ENCODE measurements at places on chromosomes 4 and X.
A peak's percentile ranks its signal among the peaks of the same experiment; 100 is the strongest.

GRCh38 chrX:79107891-79108718, 36.4 kb upstream of the GPR174 start:
- DNase-seq = no peak

DNA sequence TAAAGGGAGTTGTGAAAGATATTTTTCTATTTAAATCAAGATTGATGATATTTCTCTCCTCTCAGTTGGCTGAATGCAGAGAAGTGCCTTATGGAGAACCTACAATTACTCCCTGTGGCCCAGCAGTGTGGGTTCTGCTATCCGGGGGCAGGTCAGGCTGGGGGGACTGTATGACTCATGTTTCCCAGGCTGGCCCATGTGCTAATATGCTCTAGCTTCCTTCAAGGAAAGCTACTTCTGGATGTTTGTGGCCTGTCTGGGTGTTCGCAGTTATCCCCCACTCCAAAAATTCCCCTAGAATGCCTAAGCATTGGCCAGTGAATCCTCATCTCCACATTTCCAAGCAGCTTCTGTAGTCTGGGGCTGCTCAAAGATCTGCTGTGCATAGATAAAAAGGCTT, 58.9 kb upstream of the SPP1 start:
- DNase-seq = no peak

DNA sequence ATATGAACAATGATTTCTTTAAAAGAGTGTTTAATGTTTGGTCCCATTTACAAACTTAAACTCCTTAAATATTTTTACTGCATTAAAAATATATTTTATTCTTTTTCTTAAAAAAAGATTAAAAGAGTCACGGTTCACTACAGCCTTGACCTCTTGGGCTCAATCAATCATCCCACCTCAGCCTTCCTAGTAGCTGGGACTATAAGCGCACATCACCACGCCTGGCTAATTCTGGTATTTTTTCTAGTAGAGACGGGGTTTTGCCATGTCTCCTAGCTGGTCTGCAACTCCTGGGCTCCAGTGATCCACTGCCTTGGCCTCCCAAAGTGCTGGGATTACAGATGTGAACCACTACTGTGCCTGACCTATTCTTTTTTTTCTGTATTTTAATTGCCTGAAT, 104.7 kb upstream of the TLR2 start:
- no peak for DNase-seq

DNA sequence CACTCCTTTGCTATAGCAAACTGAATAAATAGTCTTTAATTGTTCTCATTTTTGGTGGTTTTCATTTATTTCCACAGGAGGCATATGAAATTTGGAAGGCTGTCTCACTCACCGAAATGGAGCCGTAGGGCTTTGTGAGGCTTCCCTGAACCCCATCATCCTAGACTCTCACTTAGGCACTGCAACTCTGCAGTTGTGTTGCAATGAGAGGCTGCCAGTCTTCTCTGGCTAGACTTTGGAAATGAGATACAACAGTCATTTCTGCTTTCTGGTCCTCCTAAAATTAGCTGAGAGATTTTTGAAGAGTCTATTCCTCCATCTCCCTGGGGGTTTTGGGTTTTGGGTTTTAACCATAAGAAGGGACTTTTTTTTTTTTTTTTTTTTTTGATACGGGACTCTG, 146.5 kb downstream of the SH3BGRL start:
- DNase-seq = no peak

- no peak for DNase-seq
Measured at GRCh38 chr4:158777423-158778155, 8.8 kb downstream of the FNIP2 start.

DNA sequence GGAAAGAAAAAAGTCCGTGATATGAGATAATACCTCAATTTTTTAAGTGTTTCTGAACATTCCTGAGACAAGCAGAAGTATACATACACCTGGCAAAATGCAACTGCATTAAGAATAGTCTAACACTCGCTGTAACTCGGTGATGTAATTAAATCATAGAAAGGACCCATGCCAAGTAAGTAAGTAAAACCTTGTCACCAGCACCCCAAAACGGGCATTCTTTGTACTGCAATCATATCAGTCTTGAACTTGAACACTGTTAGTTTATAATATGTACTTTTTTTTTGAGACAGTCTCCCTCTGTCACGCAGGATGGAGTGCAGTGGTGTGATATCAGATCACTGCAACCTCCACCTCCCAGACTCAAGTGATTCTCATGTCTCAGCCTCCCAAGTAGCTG, 47.4 kb downstream of the SMIM14 start:
- no peak for DNase-seq

GRCh38 chr4:156971676-156972378, at the start of gene PDGFC:
Gene PDGFC, minus strand, starts transcription at chr4:156971799. Its CDS starts 896 bp downstream, at chr4:156970903.
- peak; percentile 68 for DNase-seq

- no peak for DNase-seq
Measured at GRCh38 chr4:24932515-24933225, 19.8 kb upstream of the CCDC149 start.

- DNase-seq = peak; percentile 24
Measured at GRCh38 chrX:107716118-107716684, 59.4 kb downstream of the TSC22D3 start.

DNA sequence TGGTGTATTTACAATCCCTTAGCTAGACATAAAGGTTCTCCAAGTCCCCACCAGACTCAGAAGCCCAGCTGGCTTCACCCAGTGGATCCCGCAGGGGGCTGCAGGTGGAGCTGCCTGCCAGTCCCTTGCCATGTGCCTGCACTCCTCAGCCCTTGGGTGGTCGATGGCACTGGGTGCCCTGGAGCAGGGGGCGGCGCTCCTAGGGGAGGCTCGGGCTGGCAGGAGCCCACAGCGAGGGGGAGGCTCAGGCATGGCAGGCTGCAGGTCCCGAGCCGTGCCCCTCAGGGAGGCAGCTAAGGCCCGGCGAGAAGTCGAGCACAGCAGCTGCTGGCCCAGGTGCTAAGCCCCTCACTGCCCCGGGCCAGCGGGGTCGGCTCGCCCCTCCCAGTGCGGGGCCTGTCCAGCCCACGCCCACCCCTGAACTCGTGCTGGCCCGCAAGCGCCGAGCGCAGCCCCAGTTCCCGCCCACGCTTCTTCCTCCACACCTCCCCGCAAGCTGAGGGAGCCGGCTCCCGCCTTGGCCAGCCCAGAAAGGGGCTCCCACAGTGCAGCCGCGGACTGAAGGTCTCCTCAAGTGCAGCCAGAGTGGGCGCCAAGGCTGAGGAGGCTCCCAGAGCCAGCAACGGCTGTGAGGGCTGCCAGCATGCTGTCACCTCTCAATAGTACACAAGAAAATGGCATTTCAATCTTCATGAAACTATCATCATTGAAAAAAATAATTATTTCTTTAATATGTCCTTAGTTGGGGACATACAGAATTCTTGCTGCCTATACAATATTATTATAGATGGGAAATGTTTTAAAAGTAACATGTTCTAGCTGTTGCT, 189.1 kb downstream of the SLC7A11 start:
- no peak for DNase-seq

- DNase-seq = no peak
Measured at GRCh38 chr4:8729408-8730149, 137.0 kb downstream of the CPZ start.

GRCh38 chrX:65034668-65035445, 58.6 kb upstream of the ZC4H2 start:
- DNase-seq = peak; percentile 41

GRCh38 chr4:79292008-79292407, 33.9 kb downstream of the NAA11 start:
- no peak for DNase-seq

All from heart right ventricle (tissue), 16 donors.